Small intestine (tissue), 16 donors: ENCODE measurements at places on chromosomes 1 and 21. TPM values are rescaled to one million over a fixed set of nuclear protein-coding genes. Genes with fewer than 3 reads are reported as not detected.

Gene OPRD1
- polyA plus RNA-seq, result 0.06 TPM

Gene OR6N1
- not detected for polyA plus RNA-seq

Gene CLEC20A
- polyA plus RNA-seq, result 0.10 TPM

Gene ELAVL4
- 2.2 TPM for polyA plus RNA-seq

Gene BSND
- polyA plus RNA-seq, result 0.01 TPM

Gene CTNNBIP1
- polyA plus RNA-seq, result 20.3 TPM

Gene DIO1
- not detected for polyA plus RNA-seq

Gene CYP4A11
- not detected for polyA plus RNA-seq

Gene RIPK4
- 28.4 TPM for polyA plus RNA-seq

Gene HJV
- polyA plus RNA-seq, result not detected

Gene RASSF5
- polyA plus RNA-seq, result 7.3 TPM
